Inflammatory macrophage treated with lipopolysaccharide for 4 hours (primary cell): ENCODE measurements at places on chromosomes 16 and 17.

DNA sequence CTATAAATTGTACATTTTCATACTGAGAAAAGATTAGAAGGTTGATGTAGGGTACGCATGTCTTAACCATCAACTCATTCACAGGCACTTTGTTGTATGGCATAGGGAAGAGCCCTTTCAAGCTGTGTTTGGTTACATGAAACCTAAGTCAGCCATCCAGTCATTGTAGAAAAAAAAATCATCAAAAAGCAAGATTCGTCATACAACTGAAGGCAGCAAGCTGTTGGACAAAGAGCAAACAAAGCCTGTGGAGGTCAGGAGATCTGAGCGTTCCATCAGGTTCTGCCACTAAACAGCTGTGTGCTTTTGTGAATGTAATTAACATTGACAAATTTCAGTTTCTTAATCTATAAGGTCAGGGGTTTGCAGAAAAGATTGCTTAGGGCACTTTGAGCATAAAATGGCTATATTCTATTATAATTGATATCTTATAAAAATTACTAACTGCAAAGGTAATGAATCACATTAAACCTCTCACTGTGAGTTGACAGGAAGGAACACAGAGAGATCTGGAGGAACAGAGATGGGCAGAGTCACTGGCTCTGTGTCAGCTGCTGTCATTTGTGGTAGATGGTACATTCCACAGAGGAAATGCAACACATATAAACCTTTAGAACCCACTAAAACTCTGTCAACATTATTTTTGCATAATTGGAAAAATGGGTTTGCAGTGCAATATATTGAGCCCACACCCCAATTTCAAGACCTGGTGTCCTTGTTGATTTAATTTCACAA is 66.3 kb upstream of the MYOCD start:
- DNase-seq, result no peak

GRCh38 chr16:73214825-73215677 is 167.1 kb upstream of the ZFHX3 start:
- DNase-seq, result no peak

GRCh38 chr16:3945751-3946603 is 65.5 kb upstream of the CREBBP start:
- no peak for DNase-seq

GRCh38 chr16:1678500-1679098 is 520 bp downstream of the JPT2 start:
- DNase-seq, result peak; percentile 7

DNA sequence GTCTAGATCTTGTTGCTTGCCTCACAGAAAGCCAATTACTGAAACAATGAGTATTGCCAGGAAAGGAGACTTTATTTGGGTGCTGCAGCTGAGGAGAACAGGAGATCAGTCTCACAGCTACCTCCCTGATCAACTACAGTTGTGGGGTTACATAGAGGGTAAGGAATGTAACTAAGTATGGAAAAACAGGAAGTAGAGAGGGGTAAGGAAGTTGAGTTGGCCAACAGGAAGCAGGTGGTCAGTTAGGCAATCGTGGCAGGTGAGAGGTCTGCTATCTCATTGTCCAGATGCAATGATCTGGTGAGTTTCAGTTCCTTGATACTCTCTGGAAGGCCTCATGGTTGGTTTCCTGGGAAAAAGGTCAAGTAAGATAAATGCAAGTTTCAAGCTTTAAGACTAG is 333.1 kb upstream of the GOT2 start:
- peak; percentile 39 for DNase-seq

- no peak for DNase-seq
Observed at GRCh38 chr16:83903751-83904150, 4.8 kb downstream of the MLYCD start.
